Aorta (tissue), 5 donors: ENCODE measurements at places on chromosomes 2 and 18. TPM values are rescaled to one million over a fixed set of nuclear protein-coding genes. Genes with fewer than 3 reads are reported as not detected.

The TUBA3E gene
- total RNA-seq: not detected

DNA sequence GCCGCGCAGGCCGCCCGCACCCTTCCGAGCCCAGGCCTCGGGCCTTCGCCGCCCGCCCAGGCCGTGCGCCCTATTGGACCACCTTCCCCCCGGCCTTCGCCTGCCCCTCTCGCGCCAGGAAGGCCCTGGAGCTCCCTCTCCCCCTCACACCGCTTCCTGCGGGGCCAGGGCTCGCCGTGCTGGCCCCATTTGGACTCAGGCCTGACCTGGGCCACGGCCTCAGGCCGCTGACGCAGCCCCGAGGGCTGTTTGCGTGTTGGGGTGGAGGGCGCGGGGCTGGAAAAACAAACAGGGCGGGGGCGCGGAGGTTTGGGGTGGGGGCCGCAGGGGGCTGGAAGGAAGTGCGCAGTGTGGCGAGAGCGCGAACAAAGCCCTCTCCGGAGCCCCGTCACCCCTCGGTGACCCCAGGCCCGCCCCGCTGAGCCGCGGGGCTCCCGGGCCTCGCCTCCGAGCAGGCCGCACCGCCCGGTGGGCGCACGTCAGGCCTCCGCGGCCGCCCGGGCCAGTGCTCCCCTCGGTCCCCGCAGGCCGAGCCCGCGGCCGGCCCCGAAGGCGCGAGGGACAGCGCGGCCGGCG is 12.3 kb upstream of the SIX3 start:
- H3K4me1 ChIP-seq: no peaks in the 10 kb centered on the region
- H3K27ac ChIP-seq: no peak overlapping the region
- no peak overlapping the region for H3K4me3 ChIP-seq
- DNase-seq: no peak

The ITGB6 gene
- not detected for total RNA-seq

The MROH2A gene
- total RNA-seq: not detected

The CPSF3 gene
- total RNA-seq: 16.2 TPM

DNA sequence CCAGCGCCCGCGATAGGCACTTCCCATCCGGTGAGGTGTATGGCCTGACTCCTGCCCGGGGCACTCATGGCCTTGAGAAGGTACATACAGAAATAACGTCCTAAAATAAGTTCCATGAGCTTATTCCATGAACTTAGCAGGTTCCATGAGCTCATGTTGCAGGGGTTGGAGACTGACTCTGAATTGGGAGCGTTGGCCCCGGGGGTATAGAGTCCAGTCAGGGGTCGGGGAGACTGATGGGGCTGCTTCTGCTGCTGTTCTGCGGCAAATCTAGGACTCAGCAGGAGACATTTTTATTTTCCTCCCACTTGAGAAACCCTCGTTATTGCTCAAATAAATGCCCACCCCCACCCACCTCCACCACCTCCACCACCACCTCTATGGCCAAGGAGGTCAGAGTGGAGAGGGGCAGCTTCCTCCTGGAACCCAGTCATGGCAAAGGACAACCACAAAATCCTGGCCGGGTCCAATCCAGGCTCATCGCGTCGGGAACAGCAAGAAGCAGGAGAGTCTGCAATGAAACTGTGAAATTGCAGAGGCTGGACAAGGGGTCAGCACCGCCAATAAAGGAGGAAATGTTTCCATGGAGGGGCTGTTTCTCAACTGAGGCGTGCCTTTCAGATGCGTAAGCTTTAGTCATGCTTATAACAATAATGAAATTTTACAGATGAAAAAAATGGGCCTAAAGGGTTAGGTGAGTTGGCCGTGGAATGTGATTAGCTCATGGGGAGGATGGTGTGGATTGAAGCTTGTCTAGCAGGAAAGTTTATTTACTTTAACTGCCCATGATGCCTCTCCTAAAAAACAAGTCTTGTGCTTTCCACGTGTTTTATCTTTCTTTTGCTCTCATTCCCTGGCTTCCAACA is 136.6 kb upstream of the ALKAL2 start:
- no peak overlapping the region for H3K4me3 ChIP-seq
- no peaks in the 10 kb centered on the region for H3K36me3 ChIP-seq
- H3K4me1 ChIP-seq: no peaks in the 10 kb centered on the region

DNA sequence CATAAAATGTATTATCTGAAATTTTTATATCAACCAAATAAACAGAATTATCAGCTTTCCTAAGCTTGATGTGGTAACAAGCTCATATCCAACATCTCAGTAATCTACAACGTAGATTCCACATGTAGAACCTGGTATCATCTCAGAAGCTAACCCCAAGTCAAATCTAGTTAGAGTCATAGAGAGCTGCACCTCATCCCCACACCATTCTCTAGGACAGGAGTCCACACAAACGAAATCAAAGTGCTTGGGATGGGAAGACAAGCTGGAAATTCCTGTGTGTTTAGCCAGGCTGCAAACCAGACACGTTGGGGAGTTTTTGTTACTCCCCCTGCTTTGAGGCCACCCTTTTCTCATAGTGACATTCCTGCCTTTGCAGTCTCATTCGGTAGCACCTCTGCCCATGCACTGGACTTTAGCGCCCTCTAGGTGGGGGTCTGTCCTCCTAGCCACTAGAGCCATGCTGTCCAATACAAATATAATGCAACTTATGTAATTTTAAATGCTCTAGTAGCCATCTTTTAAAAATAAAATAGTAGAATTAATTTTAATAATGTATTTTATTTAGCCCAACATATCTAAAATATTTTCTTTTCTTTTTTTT is 28.1 kb upstream of the SATB2 start:
- no peaks in the 10 kb centered on the region for H3K27me3 ChIP-seq
- no peaks in the 10 kb centered on the region for H3K36me3 ChIP-seq
- H3K27ac ChIP-seq: no peak overlapping the region
- DNase-seq: peak; percentile 81
- H3K4me1 ChIP-seq: no peaks in the 10 kb centered on the region

The LCT gene
- not detected for total RNA-seq

GRCh38 chr18:48991676-48992075 is 40.9 kb upstream of the SMAD7 start:
- no peaks in the 10 kb centered on the region for H3K27me3 ChIP-seq
- DNase-seq: no peak
- H3K27ac ChIP-seq: peak overlapping the region; percentile 17
- H3K36me3 ChIP-seq: no peaks in the 10 kb centered on the region

The ARHGEF33 gene
- 3.7 TPM for total RNA-seq

- no peaks in the 10 kb centered on the region for H3K36me3 ChIP-seq
- DNase-seq: no peak
- no peak overlapping the region for H3K27ac ChIP-seq
- H3K4me3 ChIP-seq: no peak overlapping the region
- no peaks in the 10 kb centered on the region for H3K4me1 ChIP-seq
These were observed 301.3 kb upstream of the ID2 start for GRCh38 chr2:8380566-8380965.

GRCh38 chr2:227870710-227871374 is 589 bp upstream of the DAW1 start:
- no peaks in the 10 kb centered on the region for H3K4me1 ChIP-seq
- no peaks in the 10 kb centered on the region for H3K27me3 ChIP-seq
- peak overlapping the region; percentile 34 for H3K27ac ChIP-seq
- no peak for DNase-seq
- no peaks in the 10 kb centered on the region for H3K36me3 ChIP-seq
- no peak overlapping the region for H3K4me3 ChIP-seq

DNA sequence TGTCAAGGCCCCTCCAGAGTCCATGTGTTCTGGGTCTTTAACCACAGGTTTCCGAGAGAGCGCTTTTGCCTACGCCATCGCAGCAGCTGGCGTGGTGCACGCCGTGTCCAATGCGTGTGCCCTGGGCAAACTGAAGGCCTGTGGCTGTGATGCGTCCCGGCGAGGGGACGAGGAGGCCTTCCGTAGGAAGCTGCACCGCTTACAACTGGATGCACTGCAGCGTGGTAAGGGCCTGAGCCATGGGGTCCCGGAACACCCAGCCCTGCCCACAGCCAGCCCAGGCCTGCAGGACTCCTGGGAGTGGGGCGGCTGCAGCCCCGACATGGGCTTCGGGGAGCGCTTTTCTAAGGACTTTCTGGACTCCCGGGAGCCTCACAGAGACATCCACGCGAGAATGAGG is 9.3 kb downstream of the WNT10A start:
- peak; percentile 62 for DNase-seq
- H3K36me3 ChIP-seq: no peaks in the 10 kb centered on the region
- no peak overlapping the region for H3K4me3 ChIP-seq
- H3K27ac ChIP-seq: no peak overlapping the region
- H3K4me1 ChIP-seq: no peaks in the 10 kb centered on the region
- H3K27me3 ChIP-seq: no peaks in the 10 kb centered on the region

The DYNC2LI1 gene
- 8.8 TPM for total RNA-seq

GRCh38 chr2:120944575-120944974 is 208.9 kb downstream of the GLI2 start:
- H3K27ac ChIP-seq: no peak overlapping the region
- no peaks in the 10 kb centered on the region for H3K27me3 ChIP-seq
- H3K4me1 ChIP-seq: no peaks in the 10 kb centered on the region
- no peak for DNase-seq
- H3K36me3 ChIP-seq: no peaks in the 10 kb centered on the region
- no peak overlapping the region for H3K4me3 ChIP-seq

GRCh38 chr2:226376516-226377180 is 423.0 kb downstream of the IRS1 start:
- H3K27ac ChIP-seq: no peak overlapping the region
- no peaks in the 10 kb centered on the region for H3K27me3 ChIP-seq
- no peaks in the 10 kb centered on the region for H3K36me3 ChIP-seq
- DNase-seq: no peak

The STK36 gene
- 21.8 TPM for total RNA-seq

DNA sequence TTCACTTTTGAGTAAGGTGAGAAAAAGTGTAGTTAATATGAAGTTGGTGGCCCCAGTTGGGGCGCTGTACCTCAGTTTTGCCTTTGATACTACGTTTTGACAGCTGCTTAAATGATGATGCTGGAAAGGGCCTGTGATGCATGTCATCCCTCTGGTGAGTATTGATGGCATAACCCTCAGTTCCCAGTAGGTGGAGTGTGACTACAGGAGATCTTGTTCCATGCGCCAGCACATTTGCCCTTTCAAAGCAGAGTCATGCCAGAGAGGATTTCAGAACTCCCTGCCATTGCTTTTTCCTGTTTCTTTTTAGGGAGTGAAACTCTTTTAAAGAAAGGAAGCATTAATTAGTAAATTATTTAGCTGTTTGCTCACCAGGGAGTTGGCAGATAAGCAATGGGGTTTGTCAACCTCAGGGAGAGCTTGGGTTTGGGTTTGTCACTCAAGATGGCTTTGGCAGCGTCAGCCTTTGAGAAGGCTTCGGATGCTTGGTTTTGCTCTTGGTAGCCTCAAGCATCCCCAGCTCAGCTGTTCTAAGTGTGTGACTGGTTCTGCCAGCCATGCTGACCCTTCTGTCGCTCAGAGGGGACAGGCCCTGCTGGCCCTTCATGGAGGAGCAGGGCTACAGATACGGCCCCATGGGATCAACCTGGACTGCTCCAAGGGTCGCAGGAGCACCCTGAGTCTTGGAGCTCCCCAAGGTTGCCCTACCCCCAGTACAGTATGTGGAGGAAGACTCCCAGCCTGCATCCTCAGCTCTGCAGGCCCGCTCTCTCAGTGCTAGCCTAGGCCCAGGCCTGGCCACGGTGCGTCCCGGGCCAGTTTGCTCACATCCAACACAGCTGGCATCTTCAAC is 29.1 kb downstream of the ARMC9 start:
- H3K4me3 ChIP-seq: no peak overlapping the region
- H3K4me1 ChIP-seq: peaks cover 2% of the 10 kb centered on the region
- no peaks in the 10 kb centered on the region for H3K36me3 ChIP-seq
- peak overlapping the region; percentile 60 for H3K27ac ChIP-seq

DNA sequence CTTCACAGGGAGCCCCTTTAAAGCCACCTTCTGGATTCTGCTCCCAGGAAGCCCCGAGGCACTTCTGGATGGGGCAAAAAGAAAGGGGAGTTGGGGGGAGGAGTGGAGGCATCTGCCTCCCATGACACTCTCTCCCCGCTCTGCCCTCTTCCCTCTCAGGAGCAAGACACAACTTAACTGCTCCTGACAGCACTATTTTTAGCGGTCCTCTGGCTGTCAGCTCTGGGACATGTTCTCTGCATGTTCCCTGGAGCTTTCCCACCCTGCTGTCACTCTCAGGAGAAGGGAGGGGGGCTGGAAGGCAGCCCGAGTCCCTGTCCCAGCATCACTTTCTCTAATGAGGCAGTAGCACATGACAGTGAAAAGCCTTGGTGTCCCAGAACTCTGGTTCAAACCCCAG is 32.3 kb downstream of the PLB1 start:
- H3K27ac ChIP-seq: no peak overlapping the region
- no peaks in the 10 kb centered on the region for H3K36me3 ChIP-seq
- H3K4me1 ChIP-seq: no peaks in the 10 kb centered on the region
- no peak for DNase-seq
- no peak overlapping the region for H3K4me3 ChIP-seq
- no peaks in the 10 kb centered on the region for H3K27me3 ChIP-seq

The UCN gene
- total RNA-seq: 1.2 TPM

The YWHAQ gene
- total RNA-seq: 182 TPM

DNA sequence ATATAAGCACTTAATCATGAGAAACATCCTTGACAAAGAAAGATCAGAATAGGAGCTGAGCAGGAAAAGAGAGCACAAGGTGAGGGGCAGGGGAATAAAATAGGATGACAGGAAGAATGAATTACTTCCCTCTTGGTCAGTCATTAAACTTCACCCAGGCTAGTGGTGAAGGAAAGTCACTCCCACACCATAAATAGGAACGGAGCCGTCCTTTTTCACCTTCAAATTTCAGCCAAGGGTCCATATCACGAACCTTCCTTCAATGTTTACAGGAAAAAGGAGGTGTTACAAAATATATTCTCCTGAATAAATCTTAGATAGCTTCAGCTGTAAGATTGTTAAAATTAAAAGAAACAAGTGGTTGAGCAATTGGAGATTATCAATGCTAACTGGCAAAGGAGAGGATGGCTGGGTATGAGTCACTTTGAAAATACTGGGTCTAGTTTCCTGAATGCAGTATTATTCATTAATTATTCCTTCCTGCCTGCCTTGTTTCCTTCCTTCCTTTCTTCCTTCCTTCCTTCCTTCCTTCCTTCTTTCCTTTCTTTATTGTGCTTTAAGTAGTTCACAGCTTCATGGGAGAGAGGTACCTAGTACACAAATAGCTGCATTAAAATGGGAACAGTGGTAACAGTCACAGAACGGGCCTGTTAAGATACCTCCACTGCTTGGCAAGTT is 292.3 kb upstream of the ID2 start:
- H3K4me3 ChIP-seq: no peak overlapping the region
- no peak overlapping the region for H3K27ac ChIP-seq
- H3K4me1 ChIP-seq: no peaks in the 10 kb centered on the region
- H3K36me3 ChIP-seq: no peaks in the 10 kb centered on the region

GRCh38 chr2:11016735-11017388 is 105.1 kb downstream of the KCNF1 start:
- H3K4me1 ChIP-seq: no peaks in the 10 kb centered on the region
- DNase-seq: no peak
- H3K27me3 ChIP-seq: no peaks in the 10 kb centered on the region
- H3K4me3 ChIP-seq: no peak overlapping the region
- no peak overlapping the region for H3K27ac ChIP-seq

- H3K4me3 ChIP-seq: no peak overlapping the region
- no peak for DNase-seq
- no peaks in the 10 kb centered on the region for H3K36me3 ChIP-seq
These were observed 509.6 kb upstream of the TCF4 start for GRCh38 chr18:56097621-56098020.

The KCNJ13 gene
- total RNA-seq: not detected

GRCh38 chr2:120402067-120402433 is 56.1 kb downstream of the INHBB start:
- no peak for DNase-seq
- no peaks in the 10 kb centered on the region for H3K4me1 ChIP-seq
- H3K27ac ChIP-seq: no peak overlapping the region

- peaks cover 26% of the 10 kb centered on the region for H3K4me1 ChIP-seq
- no peaks in the 10 kb centered on the region for H3K27me3 ChIP-seq
- DNase-seq: no peak
- peak overlapping the region; percentile 34 for H3K27ac ChIP-seq
- H3K4me3 ChIP-seq: no peak overlapping the region
These were observed 116.1 kb downstream of the SPTBN1 start for GRCh38 chr2:54572262-54572635.
